Stimulated activated CD4-positive, alpha-beta T cell treated with anti-CD3 and anti-CD28 coated beads, Interleukin-2, amount 100 ng/mL, for 24 hours (primary cell): ENCODE measurements at places on chromosomes 3 and 15.

- no peak for DNase-seq
Observed at GRCh38 chr3:176992978-176993377, 204.3 kb downstream of the TBL1XR1 start.

- peak; percentile 1 for DNase-seq
Observed at GRCh38 chr3:138653567-138653966, 45.0 kb downstream of the FAIM start.

DNA sequence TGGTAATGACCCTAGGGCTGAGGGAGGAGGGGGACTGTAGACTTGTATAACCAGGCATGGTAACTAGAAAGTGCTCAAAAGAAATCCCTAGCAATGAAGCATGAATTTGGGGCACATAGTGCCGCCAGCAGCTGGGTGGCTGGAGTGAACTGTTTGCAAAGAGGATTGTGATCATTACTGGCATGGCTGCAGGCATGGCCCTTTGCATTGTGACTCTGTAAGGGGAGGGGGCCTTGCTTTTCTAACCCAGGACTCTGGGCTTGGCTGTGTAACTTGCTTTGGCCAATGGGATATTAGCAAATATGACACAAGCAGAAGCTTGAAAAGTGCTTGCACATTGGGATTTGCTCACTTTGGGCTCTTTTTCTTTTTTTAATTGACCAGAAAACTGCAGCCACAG, 112.5 kb upstream of the RAD18 start:
- DNase-seq: no peak

- DNase-seq: no peak
Observed at GRCh38 chr3:65246561-65246960, 558.8 kb upstream of the ADAMTS9 start.

DNA sequence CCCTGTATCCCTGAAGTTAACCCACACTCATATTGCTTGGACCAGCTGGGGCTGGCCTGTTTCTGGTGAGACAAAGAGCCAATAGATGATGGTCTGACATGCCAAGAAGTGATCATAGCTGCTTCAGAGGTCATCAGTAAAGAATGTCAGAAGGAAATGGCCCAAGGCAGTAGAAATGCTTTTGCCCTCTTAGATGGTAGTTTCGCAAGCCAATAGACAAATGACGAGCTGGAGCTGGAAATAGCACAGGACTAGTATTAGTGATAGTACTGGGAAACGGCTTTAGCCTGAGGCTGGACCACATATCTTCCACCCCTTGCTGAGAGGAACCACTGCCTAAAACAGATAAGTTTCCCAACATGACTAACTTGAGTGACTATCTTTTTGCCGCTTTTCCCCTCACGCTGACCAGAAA, 176.1 kb upstream of the THBS1 start:
- DNase-seq: no peak
